CD4-positive, alpha-beta T cell treated with Interleukin-1 beta for 1 hour (primary cell): ENCODE measurements at places on chromosomes 6 and 20.
A peak's percentile ranks its signal among the peaks of the same experiment; 100 is the strongest.

DNA sequence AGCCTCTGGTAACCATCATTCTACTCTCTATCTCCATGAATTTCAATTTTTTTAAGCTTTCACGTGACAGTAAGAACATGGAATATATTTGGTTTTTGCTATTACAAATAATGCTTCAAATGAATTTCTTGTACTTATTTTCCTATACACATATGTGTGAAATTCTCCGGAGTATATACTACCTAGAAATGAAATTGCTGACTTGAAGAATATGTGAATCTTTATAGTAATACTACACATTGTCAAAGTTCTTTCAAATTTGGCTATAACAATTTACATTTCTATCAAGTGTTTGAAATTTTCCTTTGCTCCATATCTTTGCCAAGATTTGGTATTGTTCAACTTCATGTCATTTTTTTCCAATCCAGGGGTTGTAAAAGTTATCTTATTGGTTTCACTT, 11.6 kb upstream of the VGLL2 start:
- DNase-seq: no peak

- DNase-seq: no peak
Measured at GRCh38 chr6:9511157-9511556, 903.7 kb downstream of the TFAP2A start.

- DNase-seq: no peak
Measured at GRCh38 chr6:87747646-87748045, 45.6 kb upstream of the AKIRIN2 start.

DNA sequence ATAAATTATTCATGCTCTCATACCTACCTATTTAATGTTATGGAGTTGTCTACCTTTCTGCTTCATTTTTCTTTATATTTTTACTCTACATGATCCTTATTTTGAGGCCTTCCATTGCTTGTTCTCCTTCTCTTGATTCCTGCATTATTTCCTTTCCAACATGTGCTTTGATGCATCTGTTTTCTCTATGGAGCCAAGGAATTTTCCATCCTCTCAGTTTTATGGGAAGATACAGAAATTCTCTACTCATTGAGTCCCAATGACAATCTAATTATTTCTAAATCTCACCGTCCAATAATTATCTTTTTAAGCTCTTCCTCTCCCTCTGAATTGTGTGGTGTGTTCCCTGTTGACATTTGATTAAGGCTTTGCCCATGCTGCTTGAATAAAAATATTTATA, 136.0 kb downstream of the PACRG start:
- no peak for DNase-seq

DNA sequence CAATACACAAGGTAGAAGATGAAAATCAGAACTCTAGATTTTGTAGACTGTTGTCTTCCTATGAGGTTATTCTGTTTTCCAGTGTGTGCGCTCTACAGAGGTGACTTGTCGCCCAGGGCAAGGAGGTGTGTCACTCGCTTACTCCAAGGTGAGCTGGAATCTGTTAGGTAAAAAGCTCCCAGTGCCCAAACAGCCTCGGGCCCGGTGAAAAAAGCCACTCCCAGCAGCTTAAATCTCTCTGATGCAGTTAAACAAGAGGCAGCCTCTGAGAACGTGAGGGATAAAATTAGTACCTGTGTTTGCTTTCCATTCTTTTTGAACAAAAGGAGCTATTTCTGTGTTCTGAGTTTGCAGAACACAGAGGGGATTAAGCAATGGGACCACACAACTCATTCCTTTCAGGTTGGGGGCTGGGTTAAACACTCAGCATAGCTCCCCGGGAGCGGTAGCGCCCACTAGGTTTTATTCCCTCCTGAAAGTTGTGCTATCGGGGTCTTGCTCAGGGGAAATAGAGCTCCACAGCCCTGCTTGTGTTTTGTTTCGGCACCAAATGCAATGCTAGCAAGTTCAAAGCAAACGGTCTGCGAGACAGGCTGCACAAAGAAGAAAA, 181.2 kb downstream of the FOXA2 start:
- DNase-seq: no peak

DNA sequence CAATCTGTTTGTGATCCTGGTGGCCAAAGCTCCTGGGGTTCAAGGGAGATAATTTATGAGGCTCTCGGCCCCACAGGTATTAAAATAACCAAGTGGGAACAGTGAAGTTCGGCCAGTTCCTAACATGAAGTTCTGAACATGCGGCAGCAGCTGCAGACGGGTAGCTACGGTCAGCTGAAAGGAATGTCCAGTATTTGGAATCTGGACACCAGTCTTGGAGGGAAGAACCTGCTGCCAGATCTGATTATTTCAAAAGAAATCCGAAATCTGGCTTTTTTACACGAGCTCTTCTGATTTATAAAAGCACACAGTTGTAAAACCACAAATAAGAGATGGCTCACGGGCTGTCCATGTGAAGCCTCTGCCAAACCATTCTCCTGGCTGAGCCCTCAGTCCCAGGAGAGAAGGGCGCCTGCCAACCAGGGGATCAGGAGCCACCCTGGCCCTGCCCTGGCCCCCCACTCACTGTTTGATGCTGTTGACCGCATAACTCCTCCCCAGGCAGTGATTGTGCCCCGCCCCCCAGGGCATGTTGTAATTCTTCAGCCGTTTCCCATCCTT, 28.2 kb upstream of the KCNB1 start:
- no peak for DNase-seq

DNA sequence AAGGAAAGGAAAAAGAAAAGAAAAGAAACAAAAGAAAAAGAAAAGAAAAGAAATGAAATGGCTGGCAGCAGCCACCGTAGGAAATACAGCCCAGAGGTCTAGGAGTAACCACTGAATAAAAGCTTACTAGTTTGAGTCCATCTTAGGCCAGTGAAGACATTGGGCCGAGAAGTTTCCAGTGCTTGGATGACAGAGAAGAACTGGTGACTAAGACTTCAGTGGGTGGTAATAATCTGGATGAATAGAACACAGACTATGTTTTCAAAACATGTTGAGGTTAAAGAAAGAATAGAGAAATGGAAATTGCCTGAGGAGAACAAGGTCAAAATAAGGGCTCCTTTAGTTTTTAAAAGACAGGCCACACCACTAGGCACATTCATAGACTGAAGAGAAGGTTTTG, 198.8 kb downstream of the ATXN1 start:
- DNase-seq: no peak

DNA sequence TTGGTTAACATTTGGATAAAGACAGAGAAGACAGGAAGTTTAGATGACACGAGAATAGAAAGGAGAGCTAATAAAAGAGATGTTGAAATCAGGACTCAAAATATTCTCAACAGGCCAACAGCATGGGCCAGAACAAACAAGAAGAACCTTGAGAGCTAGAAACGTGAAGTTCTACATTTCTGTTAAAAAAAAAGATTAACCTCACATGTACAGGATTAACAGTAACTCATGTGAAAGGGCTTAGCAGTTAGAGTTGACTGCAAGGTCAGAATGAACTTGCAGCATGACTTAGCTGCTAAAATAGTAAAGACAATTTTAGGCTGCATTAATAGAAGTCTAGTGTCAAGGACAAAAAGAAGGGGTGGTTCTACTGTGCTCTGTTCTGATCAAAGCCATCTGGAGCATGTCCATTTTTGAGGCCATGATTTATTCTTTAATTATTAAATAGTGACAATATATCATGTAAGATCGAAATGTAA, 331.1 kb upstream of the HSF2 start:
- DNase-seq: no peak

DNA sequence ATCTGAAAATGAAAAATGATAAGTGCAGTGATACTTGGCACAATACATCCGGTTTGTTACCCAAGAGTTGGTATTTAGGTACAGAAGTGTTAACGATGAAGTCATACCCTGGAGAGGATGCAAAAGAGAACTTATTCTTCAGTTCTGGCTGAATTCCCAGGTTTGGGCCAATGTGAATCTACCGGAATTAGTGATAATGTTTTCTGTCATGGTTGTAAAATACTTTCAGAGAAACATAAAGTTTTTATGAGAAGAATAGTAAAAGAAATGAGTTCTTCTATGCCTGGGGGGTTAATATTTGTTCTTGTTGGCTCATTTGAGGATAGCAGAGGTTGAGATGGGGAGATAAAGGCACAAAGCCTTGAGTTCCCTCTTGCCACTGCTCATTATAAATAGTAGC, 509.9 kb upstream of the POU3F2 start:
- no peak for DNase-seq

GRCh38 chr6:143158113-143158581, 97.5 kb downstream of the AIG1 start:
- no peak for DNase-seq

GRCh38 chr6:138188278-138188941, 26.7 kb downstream of the ARFGEF3 start:
- no peak for DNase-seq

DNA sequence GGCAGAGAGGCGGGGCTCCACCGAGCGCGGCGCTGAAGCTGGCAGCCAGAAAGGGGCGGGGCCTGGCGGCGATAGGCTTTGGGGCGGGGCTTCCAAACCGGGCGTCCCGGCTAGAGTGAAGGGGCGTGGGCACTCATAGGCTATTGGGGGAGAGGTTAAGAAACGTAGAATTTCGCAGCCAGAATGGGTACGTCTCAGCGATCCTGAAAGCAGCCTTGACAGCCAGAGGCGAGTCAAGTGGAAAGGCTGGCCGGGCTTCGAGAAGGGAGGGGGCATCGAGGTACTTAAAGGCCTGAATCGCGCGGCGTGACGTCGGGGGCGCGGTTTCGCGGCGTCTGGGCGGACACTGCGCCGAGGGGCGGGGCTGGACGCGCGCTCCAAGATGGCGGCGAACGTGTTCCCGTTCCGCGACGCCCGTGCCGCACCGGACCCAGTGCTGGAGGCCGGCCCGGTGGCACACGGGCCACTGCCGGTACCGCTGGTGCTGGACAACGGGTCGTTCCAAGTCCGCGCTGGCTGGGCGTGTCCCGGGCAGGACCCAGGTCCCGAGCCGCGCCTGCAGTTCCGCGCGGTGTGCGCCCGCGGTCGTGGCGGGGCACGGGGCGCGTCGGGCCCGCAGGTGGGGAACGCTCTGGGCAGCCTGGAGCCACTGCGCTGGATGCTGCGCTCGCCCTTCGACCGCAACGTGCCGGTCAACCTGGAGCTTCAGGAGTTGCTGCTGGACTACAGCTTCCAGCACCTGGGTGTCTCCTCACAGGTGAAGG, at the start of gene ACTR5:
Gene ACTR5 (plus strand): TSS at position 364 of the 764 bp plus-strand sequence. CDS start 19 bp downstream, at position 383.
- peak; percentile 97 for DNase-seq

DNA sequence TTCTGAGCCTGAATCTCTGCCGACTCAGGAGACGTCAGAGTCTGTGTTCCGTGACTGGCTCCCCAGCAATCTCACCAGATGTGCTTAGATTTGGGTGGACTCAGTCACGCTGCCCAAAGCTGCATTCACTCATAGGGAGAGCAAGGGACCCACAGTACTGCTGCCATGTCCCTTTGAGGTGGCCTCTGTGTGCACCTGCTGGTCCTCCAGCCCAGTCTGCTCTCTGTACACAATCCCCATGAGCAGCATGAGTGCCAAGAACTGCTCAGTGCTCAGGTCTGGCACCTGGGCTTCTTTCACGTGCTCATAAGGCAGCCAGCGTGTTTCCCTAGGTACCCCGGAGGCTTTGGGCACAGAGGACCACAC, 44.2 kb upstream of the TIAM2 start:
- peak; percentile 5 for DNase-seq

GRCh38 chr6:14674458-14674857, 556.9 kb downstream of the CD83 start:
- no peak for DNase-seq

GRCh38 chr6:87754828-87755227, 52.8 kb upstream of the AKIRIN2 start:
- DNase-seq: peak; percentile 4

GRCh38 chr20:20832715-20833114, 120.3 kb upstream of the RALGAPA2 start:
- no peak for DNase-seq

- DNase-seq: no peak
Measured at GRCh38 chr6:34855463-34855862, 32.4 kb downstream of the TAF11 start.

- no peak for DNase-seq
Measured at GRCh38 chr6:127332383-127332961, 10.9 kb downstream of the ECHDC1 start.

DNA sequence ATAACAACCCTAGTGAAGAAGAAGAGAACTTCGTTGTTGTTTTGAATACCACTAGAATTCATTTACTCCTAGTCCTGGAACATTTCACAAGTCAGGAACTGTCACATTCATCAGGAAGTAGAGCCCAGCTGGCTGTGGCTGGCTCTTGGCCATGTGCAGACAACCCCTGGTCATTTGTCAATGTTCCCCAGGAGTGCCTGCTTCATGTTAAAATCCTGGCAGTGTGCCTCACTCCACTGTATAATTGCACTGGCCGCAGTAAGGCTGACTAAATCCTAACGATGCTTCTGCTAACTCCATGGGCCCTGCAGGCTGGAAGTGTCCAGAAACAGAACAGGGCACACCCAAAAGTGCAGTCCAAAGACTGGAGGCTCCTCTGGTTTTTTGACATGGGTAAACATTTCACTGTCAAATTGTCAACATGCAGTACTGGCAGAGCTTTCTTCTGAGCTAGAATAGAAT, 41.5 kb upstream of the ADGRF1 start:
- DNase-seq: no peak

DNA sequence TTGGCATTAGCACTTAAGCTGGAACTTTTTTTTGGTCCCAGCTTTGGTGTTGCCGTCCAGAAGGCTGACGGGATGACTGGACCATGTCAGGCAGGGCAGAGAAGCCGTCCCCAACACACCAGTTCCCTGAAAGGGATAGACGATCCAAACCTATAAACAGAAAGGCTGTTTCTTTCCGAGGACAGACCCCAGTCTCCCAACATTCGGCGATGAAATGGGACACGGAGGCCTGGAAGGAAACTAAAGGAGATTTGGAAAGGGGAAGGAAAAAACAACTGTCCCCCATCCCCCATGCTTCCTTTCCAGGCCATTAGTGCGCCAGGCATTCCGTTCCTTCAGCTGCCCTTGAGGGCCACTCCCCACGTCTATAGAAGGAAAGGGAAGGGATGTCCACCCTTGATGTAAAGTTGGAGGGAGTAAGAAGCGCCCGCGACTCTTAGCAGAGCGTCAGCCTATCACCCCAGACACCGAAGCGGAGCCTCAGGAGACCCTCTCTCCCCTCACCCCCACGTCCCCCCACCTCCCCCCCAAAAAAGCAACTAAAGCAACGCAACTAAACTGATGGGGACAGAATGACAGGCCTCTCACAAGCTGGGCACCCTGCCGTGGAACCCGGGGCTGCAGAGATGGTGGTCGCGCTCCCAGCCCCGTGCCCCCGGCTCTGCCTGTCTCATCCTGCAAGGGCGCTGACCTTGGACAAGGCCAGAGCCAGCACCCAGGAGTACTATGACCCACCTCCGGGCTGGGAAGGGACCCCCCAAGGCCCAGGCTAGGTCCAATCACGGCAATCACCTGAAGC, 638 bp downstream of the BLCAP start:
- DNase-seq: no peak

GRCh38 chr6:92538926-92539325, 880.4 kb downstream of the EPHA7 start:
- no peak for DNase-seq
